ENCODE measurements at places on chromosomes 16 and 17.

GRCh38 chr17:77640916-77641605 lies 317.4 kb upstream of the TNRC6C start:
- DNase-seq: no peak

DNA sequence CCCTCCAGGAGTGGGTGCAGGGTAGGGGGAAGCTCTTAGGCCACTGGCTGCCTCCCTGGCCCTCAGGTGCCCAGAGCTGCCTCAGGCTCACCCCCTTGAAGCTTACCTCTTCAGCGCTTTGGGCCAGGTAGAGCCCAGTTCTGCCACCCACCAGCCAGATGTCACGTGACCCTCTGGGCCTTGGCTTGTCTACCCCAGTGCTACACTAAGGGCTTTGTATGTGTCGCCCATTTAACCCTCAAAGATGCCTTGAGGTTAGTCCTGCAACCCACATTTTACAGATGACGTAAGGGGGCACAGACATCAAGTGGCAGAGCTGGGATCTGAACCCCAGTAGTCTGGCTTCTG lies 3.4 kb downstream of the HAS3 start:
- DNase-seq: no peak

- DNase-seq: no peak
Measured at GRCh38 chr17:45031231-45032173, 19.9 kb downstream of the DCAKD start.

DNA sequence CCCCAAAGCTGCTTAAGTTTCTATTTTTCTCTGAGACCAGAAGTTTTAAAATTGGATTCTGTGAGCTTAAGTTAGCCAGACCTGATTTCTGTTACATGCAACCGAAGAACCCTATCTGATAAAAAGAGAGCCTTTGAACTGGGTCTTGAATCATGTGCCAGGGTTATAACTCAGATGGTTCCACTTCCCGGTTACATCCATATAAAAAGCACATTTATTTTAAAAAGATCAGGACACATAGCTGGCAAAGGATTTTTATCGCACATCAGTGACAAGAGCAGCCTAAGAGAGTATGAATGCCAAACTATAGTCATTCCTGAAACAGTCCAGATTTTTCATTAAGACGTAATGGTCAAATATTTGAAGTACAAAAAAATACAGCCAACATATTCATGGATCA lies 32.5 kb upstream of the CLEC3A start:
- no peak for DNase-seq

GRCh38 chr17:47792979-47793378 lies 28.6 kb downstream of the OSBPL7 start:
- DNase-seq: no peak

GRCh38 chr17:56186222-56186786 lies 33.0 kb downstream of the ANKFN1 start:
- no peak for DNase-seq

DNA sequence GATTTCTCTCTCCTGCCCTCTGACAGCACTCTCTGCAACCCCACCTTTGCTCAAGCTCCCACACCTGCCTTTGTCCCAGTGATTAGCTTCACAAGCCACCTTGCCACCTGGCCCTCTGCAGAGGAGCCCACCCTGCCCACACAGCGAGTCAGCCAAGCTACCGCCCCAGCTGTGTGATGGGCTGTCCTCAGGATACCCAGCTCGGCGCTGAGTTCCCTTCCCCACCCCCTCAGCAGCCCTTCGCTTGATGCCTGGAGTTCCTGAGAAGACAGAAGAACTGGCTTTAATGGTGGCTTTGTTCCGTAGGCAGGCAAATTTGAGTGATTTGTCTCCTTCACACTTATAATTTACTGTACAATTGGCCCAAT lies 266.4 kb downstream of the CBLN1 start:
- no peak for DNase-seq

DNA sequence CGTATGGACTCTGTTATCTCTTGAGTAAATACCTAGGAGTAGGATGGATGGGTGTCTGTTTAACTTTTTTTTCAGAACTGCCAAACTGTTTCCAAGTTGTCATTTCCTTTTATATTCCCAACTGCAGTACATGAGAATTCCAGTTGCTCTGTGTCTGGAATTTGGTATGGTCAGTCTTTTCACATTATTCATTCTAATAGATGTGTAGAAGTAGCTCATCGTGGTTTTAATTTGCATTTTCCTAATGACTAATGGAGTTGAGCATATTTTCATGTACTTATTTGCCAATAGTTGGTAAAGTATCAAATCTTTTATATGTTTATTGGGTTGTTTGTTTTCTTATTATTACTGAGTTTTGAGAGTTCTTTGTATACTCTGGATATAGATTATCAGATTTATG lies 27.0 kb downstream of the MRTFB start:
- no peak for DNase-seq

All from brain pericyte (primary cell).